ENCODE measurements at places on chromosomes 1 and 21.
A peak's percentile ranks its signal among the peaks of the same experiment; 100 is the strongest.

DNA sequence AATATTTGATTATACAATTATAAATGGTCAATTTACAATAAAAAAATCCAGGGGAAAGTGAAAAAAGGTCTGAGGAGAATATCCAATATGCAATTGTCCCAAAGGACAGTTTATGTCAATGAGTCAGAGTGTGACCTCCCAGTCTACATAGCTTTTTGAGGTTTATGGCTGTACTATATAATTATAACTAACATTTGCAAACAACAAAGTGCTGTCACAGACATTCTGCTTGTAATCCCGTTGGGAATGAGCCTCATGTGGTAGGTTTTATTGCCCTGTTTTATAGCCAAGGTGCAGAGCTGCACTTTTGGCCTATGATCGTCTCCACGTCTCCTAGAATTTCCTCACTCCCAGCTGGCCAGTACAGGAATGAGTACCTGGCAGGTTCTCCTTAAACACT lies 103.8 kb downstream of the ADSS2 start:
- DNase-seq: no peak

GRCh38 chr1:24930260-24931145 lies at the start of gene RUNX3:
RUNX3 (minus strand) TSS chr1:24930276; CDS start chr1:24929868, 408 bp downstream.
- peak; percentile 98 for DNase-seq

DNA sequence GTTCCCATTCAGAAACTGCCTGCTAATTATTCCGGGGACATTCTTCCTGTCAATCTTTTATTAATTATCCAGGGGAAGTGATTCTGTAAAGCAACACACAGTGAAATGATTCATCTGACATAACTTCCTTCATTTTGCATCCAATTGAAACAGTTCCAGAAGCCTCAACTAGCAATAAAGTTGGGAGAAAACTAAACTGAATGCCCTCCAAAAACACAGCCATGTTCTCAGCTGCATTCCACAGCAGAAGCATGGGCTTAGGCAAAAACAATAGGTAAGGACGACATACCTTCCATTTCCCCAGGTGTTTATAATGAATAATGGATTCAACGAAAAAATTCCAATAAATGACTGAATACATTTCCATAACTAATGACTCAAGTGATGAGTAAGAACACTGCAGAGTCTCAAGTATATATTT lies 36.9 kb upstream of the TARBP1 start:
- no peak for DNase-seq

DNA sequence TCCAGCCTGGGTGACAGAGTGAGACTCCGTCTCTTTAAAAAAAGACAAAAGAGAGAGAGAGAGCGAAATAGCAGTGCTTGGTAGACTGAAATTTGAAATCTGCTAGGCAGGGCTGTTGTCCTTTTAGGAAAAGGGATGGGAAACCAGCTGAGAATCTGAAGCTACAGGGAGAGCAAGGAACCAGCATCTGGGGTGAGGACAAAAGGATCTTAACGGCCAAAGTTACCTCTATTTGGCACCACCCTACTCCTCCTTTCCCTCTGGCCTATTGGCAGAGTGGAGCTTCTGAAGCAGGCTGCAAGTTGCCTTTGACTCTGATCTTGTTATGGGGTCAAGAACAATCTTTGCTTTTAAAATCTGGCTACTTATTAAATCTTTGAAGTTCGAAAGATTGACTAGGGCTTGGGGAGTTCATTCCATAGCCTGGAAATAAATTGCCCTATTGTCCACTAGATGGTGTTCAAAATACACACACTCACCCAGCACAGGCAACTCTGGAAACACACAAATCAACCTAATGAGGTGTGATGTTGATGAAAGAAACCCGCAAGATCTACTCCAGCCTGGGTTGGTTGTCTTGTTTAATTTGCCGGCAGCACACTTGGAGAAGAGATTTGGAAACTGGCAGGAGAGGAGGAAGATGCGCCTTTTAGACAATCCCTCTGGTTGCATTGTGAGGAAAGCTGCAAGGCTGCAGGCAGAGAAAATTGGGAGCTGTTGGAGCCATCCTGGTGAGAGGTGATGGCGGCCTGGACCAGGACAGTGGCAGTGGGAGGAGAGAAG lies 16.5 kb upstream of the PARP1 start:
- peak; percentile 45 for DNase-seq

GRCh38 chr21:18382141-18382540 lies 21.4 kb downstream of the TMPRSS15 start:
- no peak for DNase-seq

- DNase-seq: no peak
Measured at GRCh38 chr1:14649976-14650375, 51.5 kb downstream of the KAZN start.
